ENCODE measurements at places on chromosomes 1 and 21. TPM values are rescaled to one million over a fixed set of nuclear protein-coding genes. Genes with fewer than 3 reads are reported as not detected.
A peak's percentile ranks its signal among the peaks of the same experiment; 100 is the strongest.

- peaks cover 8% of the 10 kb centered on the region for H3K36me3 ChIP-seq
- H3K4me3 ChIP-seq: peak overlapping the region; percentile 89
- no peaks in the 10 kb centered on the region for H3K27me3 ChIP-seq
- H3K4me1 ChIP-seq: peaks cover 79% of the 10 kb centered on the region
- peak overlapping the region; percentile 80 for H3K27ac ChIP-seq
- no peak for DNase-seq
Observed at GRCh38 chr1:154220970-154221277, 169 bp downstream of the UBAP2L start.

DNA sequence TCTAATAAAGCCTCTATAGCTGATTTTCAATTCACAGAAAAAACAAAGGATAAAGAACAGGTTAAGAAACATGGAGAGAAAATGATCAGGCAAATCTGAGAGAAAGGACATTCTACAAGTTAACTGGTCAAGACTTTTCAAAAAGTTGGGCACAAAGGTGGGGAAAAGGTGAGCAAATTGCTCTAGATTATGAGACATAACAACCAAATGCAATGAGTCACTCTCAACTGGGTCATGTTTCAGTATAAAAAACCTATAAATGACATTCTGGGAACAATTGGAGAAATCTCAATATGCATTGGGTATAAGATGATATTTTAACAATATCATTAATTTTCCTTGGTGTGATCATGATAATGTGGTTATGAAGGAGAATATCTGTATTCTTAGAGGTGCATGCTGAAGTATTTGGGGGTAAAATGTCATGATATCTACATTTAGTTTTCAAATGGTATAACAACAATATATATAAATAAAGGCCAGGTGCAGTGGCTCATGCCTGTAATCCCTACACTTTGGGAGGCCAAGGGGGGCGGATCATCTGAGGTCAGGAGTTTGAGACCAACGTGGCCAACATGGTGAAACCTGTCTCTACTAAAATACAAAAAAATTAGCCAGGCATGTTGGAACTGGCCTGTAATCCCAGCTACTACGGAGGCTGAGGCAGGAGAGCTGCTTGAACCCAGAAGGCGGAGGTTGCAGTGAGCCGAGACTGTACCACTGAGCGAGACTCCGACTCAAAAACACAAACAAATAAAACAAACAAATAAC lies 27.0 kb downstream of the ANKRD13C start:
- H3K36me3 ChIP-seq: no peaks in the 10 kb centered on the region
- no peak overlapping the region for H3K4me3 ChIP-seq
- H3K27me3 ChIP-seq: no peaks in the 10 kb centered on the region
- no peak overlapping the region for H3K27ac ChIP-seq
- no peaks in the 10 kb centered on the region for H3K4me1 ChIP-seq
- DNase-seq: no peak

DNA sequence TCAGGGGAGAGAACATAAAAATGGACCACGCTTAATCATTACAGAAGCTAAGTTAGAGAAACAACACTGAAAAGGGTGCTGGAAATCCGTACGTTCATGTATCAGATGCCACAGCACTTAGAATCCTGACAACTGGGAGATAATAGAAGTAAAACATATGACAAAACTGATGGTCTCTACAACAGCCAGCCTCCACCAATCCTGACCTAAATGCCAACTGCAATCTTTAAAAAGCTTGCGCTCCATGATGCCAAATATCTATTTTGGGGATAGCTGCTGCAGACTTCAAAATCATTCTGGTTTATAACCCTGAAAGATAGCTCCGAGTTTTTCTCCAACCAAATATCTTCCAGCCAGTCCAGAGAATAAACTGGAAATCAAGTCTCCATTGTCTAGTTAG lies 178.3 kb downstream of the RERE start:
- H3K36me3 ChIP-seq: peaks cover 4% of the 10 kb centered on the region
- H3K27ac ChIP-seq: no peak overlapping the region
- H3K4me1 ChIP-seq: peaks cover 41% of the 10 kb centered on the region
- no peaks in the 10 kb centered on the region for H3K27me3 ChIP-seq

DNA sequence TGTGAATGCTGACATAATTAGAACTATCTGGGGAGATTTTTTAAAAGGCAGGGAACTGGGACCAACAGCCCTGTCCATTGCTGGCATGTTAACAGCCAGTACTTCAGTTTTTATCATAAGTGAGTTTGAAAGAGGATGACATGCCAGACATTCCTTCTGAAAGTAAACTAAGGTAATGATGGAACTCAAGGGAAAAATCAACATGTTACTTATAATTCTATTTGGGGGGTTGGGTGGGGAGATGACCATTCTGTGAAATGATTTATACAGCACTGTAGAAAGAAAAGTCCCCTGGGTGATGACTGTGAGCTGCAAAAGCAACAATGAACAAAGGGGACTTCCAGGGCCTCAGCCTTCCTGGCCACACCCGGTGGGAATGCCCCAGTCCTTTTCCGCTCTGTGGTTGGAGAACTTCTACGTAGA lies 5.4 kb upstream of the LAMC2 start:
- H3K4me1 ChIP-seq: no peaks in the 10 kb centered on the region
- no peak overlapping the region for H3K4me3 ChIP-seq
- H3K36me3 ChIP-seq: no peaks in the 10 kb centered on the region
- no peak overlapping the region for H3K27ac ChIP-seq
- H3K27me3 ChIP-seq: no peaks in the 10 kb centered on the region

The S100A7 gene
- not detected for total RNA-seq
